Activated CD8-positive, alpha-beta memory T cell treated with anti-CD3 and anti-CD28 coated beads for 1 hour (primary cell): ENCODE measurements at places on chromosomes 1 and 21.

- no peak for DNase-seq
Measured at GRCh38 chr1:30752651-30752908, 5.0 kb downstream of the LAPTM5 start.

DNA sequence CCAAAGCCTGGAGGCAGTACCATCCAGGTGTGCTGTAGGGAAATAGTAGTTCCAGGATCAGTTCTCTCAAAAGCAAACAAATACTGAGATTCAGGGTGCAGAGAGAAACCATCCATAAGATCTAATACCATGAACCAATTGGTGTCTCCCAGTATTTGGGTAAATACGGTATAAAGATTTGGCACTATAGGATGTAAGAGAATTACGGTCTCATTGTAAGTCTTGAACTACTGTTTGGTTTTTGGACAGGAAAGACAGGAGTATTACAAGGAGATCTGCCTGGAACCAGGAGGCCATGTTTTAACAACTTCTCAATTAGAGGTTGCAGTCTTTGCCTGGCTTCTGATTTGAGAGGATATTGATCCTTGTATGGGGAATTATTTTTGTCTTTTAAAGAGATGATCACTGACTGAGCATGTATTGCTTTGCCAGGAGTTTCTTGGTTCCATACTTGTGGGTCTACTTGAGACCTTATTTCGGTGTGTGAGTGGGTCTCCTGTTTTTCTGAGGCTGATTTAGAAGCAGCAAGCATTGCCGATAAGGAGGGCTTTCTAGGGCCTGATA is 10.2 kb downstream of the AADACL4 start:
- no peak for DNase-seq

- no peak for DNase-seq
Measured at GRCh38 chr1:47456250-47456649, 18.4 kb downstream of the FOXD2 start.

GRCh38 chr21:42844411-42845113 is 34.8 kb downstream of the WDR4 start:
- DNase-seq = no peak

DNA sequence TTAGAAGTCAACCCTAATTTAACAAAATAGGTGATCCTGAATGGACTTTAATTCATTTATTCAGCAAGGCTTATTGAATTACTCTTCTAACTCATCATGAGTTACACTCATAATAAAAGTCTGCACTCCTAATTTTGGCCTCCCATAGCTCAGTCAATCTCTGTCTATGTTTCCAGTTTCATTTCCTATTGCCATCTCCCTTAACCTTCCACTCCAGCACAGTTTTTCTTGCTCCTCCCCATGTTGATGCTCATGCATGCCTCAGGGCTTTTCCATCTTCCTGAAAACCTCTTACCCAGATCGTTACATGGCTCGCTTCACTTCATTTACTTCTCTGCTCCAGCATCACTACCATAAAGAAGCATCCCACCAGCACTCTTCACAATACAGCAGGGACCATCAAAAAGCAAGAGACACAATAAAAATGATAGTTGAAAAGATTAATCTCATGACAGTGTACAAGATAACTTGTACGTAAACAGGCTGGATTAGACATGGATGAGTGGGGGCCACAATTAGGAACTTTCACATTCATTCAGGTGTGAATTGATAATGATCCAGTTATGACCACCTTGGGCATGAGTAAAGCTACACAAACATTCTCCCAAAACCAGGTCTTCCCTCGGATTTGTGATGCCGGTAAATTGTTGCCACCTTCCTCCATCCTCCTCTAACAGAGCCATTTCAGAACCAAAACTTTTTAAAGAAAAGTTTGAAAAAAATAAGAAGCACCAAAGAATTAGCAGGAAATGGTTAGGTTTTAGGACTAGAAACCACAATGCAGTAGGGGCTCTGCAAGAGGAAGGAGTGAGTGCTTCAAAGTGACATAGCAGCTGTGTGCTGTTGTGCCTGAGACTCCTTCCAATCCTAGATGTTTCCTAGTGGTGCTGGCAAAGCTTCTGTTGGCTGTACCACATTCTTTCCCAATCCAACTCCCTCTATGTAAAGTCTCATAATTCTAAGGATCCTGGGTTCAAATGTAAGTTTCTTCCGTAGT is 89.8 kb downstream of the OLFML2B start:
- no peak for DNase-seq

GRCh38 chr1:191695865-191696264 is 462.4 kb upstream of the RGS18 start:
- no peak for DNase-seq

- no peak for DNase-seq
Measured at GRCh38 chr1:230735447-230735846, 11.7 kb upstream of the CAPN9 start.

DNA sequence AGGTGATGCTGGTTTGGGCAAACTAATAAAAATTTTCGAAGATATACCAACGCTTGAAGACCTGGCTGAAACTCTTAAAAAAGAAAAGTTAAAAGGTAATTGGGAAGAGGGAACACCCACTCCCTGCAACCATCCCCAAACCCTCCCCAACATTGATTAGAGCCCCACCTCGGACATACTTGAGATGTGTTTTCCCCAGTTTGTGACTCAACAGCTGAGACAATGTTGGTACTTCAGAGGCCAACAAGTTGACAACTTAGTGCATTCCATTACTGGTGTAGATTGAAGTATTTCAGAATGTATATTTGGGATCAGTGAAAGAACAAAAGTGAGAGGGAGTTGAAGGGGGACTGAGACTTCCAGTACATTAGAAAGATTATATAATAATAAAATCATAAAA is 5.1 kb downstream of the IFI16 start:
- no peak for DNase-seq

GRCh38 chr1:109777436-109777835 is 13.7 kb upstream of the EPS8L3 start:
- DNase-seq = no peak

DNA sequence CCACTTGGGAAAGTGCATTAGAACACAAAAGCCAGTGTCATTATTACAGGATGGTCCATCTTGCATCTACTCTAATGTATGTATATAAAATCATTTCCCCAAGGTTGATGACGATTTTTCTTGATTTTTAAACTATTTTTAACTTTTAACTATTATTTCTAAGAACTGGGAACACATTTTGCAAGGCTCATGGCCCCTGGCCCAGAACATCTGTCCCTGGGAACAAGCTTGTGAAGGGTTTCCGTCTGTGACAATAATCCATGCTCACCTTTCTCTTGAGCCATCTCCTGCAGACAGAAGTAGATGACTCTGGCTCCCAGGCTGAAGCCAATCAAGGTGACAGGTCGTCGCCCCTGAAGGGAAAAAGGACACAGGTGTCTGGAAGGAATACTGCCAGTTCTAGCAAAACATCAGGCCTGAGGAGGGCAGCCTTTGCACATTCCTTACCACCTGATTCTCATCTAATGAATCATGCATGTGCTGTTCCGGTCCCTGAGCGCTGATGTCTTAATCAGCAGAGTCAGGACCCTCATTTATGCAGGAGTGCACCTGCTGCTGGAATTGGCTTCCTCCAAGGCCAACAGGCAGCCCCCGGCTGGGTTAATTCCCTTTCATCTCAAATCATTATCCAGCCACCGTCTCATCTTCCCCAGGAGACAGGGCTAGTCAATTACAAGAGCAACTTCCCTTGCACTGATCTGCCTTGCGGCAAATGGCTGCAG is 62.5 kb downstream of the TMCO4 start:
- DNase-seq = no peak

DNA sequence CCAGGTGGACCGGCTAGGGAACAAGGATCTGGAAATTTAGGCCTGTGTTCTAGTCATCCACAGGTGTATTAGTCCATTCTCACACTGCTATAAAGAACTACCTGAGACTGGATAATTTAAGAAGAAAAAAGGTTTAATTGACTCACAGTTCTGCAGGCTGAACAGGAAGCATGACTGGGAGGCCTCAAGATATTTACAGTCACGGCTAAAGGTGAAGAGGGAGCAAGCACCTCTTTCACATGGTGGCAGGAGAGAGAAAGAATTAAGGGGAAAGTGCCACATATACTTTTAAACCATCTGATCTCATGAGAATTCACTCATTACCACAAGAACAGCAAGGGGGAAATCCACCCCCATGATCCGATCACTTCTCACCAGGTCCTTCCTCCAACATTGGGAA is 174.7 kb upstream of the C1orf105 start:
- DNase-seq = no peak

DNA sequence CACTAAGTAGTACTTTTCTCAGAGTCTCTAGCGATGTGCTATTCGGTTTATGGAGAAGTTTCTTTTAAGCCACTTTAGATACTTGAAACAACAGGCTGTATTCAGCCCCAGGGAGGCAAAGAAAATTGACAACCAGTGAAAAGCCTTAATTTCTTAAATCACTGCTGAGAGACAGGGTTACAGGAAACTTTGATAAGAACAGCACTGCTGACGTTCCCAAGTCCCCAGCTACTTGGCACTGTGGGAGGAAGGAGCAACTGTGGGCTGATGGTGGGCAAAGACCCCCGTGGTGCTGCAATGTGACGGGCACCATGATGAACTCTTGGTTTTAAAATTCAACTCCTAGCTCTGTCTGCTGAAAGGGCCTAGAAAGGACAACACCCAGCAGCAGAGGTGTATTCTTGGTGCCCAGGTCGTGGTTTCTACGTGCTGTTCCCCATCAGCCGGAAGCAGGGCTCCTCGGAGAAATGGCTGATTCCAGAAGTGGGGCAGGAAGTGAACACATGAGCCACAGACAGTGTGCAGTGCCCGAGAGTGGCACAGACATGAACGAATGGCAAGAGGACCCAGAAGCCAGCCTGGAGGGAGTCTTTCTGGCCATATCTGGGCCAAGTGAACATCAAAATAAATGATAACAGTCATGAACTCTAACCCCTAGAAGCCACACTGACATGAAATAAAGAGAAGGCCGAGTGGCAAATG is 5.3 kb downstream of the PTTG1IP start:
- no peak for DNase-seq

DNA sequence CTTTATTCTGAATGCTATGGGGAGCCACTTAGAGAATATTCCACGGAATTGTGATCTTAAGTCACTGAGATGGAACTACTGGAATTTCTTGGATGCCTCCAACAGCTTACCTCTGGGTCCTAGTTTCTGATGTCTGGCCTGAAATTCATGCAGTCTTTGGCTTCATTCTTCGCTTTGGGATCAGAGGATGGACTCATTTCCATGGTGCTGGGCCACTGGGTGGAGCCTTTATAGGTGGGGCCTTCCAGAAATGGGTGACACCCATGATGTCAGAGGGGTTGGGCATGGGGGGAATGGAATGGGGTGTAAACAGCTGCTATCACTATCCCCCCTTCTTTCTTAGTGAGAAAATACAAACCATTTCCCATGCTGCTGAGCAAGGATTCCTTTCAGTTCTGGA is 73.7 kb upstream of the FGGY start:
- DNase-seq = no peak

DNA sequence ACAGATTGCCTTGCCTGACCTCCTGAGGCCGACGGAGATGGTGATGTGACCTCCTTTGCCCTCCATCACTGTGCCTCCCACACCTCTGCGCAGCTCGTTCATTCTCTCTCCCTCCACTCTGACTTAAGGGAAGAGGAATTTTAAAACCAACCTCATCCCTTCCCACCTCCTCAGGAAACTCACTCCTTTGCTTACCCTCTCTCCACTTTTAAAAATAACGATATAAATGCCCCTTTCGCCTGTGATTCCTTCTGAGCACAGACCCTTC is 21.2 kb downstream of the LRRN2 start:
- no peak for DNase-seq

GRCh38 chr1:91303165-91303564 is 101.5 kb downstream of the HFM1 start:
- DNase-seq = no peak

GRCh38 chr21:30189773-30190172 is 23.2 kb upstream of the CLDN17 start:
- DNase-seq = no peak

GRCh38 chr1:111735858-111736544 is 3.2 kb downstream of the INKA2 start:
- no peak for DNase-seq

DNA sequence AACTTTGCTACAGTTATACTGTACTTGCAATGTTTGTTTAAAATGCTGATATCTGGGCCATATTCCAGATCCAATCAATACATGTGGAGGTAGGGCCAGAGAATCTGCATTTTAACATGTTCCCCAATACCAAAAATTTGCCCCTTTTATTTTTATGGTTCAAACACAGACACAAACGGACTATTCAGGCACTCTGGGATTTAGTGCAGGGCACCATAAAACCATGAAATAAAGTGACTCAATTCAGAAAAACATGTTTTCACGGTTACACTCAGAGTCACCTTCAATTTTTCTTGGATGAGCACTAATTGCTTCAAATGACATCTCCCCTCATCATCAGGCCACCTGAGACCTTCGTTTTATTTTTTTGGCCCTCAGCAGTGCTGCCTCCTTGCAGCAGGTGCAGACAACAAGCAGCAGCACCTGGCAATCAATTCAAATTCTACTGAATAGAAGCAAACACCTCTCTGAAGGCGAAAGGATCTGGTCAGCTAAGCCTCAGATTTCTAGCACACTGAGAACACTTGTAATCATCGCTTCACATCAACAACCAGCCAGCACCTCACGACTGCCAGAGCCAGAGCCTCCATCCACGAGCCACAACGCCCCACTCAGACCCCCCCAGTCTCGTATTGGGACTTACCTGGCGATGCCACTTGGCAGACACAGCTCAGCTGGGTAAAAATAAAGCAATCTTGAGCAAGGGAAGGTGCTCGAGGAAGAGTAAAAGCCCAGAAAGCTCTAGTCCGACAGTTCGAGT is 1.1 kb downstream of the ERO1B start:
- DNase-seq = no peak

DNA sequence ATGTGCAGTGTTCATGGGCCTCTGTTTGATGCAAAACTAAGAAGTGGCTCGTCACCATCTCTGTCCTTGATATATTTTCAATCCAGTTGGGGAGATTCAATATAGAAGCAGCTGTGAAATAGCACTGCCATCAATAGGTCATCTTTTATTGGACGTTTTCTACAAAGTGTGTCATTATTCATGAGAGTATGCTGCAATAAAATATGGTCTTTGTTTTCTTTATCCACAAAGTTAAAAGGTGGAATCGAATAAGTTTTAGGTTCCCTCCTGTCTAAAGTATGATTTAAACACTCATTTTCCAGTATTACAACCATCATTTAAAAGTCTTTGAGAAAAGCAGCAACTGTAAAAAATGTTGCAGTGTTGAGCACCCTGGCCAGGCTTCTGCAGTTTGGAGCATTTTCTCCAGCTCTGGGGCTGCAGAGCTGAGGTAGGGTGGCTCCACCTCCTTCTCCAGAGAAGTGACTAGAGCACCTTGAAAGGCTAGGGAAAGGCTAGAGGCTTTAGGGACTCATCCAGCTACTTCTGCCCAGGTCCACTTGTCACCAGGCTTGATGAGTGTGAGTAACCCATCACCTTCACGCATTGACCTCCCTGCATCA is 56.5 kb upstream of the DNAH14 start:
- DNase-seq = no peak

- DNase-seq = no peak
Measured at GRCh38 chr1:226983992-226984364, 43.9 kb downstream of the COQ8A start.

GRCh38 chr1:119779869-119780356 is 11.2 kb upstream of the HMGCS2 start:
- no peak for DNase-seq

- no peak for DNase-seq
Measured at GRCh38 chr1:178945763-178946266, 74.9 kb upstream of the ANGPTL1 start.
